ENCODE measurements at places on chromosomes 12 and 14.

GRCh38 chr12:57611108-57611826 lies at the start of gene ARHGEF25:
Gene ARHGEF25 (plus strand): TSS chr12:57611435. CDS start chr12:57611895, 460 bp downstream.
- peak; percentile 66 for DNase-seq

DNA sequence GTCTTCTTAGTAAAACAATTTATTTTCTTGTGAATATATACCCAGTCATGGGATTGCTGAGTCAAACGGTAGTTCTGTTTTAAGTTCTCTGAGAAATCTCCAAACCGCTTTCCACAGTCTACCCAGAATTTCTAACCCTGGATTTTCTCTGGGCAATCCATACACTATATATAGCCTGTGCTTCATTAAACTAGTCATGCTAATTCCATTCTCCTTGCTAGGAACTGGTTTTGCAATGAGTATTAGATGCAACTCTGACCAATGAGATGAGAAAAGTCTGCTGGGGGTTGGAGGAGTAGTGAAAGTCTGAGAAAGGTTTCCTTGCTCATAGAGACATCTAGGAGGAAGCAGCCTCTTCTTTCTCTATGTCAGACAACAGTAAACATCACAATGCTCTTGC lies 196.1 kb upstream of the CDKN3 start:
- DNase-seq, result peak; percentile 69

DNA sequence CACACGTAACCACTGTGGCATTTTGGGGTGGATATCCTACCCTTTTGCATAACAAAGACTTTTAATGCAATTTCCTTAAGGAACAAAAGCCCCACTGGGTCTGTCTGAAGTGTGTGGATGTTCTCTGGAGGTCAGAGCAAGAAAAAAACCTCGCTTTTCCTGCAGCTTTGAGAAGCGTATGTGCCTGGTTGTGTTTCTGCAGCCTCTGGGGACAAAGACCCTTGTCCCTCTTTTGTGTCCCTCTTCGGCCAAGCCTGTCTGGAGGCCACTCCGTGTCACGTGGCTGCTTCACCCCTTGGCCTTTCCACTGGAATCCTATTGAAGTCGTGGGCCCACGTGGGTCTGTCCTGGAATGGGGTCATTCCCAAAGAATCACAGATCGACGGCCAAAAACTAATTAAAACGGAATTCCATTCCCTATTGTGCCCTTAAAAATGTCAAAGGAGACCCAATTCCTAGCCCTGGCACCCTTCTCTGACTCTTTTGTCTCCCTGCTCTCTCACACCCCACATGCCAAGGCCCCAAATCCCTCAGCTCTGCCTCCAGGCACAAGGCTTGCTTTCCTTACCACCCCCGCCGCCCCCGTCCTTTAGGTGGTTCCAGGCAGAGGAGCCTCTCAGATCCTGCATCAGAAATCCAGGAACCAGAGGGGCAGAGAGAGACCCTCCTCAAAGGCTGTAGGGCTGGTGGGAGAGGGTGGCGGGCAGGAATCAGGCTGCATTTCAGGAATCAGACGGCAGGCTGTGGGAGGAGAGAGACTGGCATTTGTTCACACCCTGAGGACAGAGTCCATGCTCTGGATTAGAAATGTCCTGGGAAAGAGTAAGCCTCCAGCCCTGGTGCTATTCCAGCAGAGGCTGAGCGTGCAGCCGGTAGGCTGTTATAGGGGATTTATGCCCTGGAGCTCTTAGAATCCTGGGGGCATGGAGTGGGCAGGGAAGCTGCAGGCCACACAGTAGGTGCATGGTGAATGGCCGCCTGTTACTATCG lies 12.6 kb upstream of the CYP46A1 start:
- no peak for DNase-seq

GRCh38 chr14:92407410-92407809 lies 84.4 kb downstream of the SLC24A4 start:
- DNase-seq, result no peak

DNA sequence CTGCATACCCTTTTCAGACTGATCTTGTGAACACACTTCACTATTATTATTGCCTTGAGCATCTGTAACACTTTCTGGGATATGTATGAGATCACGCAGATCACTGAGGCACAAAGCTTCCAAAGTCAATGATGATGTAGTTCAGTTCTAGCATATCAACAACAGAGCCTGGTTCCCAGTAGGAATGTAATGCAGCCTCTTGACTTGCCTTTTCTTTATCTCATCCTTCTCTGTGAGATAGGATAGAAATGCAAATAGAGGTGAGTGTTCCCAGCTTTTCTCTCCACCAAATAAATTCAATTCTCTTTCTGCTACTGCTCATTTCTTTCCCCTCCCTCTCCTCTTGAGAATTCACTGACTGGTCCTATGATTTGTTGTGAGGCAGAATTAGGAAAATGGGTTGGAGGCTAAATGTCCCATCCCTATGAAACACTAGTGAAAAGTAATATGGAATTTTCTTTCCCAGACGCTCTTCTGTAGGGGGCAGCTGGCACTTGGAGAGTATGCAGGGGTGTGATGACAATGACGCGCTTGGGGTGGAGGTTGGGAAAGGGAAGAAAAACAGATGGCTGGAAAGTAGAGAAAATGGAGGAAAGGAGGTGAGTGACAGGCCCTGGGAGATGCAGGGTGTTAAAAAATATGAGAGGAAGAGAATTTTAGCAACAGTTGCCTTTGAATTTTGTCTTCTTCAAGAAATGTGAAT lies 96.0 kb upstream of the TMTC1 start:
- no peak for DNase-seq

DNA sequence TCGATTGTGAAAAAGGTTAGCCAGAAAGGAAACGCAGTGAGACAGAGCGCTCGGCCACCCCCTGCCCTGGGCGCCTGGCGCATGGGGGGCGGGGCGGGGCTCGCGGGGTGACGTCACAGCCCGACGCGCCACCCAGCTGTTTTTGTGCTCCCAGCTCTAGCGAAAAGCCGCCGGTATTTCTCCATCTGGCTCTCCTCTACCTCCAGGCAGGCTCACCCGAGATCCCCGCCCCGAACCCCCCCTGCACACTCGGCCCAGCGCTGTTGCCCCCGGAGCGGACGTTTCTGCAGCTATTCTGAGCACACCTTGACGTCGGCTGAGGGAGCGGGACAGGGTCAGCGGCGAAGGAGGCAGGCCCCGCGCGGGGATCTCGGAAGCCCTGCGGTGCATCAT lies at the start of gene GABARAPL1:
TSS of gene GABARAPL1 (plus strand) at position 139 of the 393 bp plus-strand sequence. CDS start at position 392, 253 bp downstream.
- DNase-seq, result peak; percentile 76

- no peak for DNase-seq
These were observed 365.7 kb downstream of the FLRT2 start for GRCh38 chr14:85895603-85896002.

- no peak for DNase-seq
These were observed 219.8 kb downstream of the SLC41A2 start for GRCh38 chr12:104738331-104738730.

DNA sequence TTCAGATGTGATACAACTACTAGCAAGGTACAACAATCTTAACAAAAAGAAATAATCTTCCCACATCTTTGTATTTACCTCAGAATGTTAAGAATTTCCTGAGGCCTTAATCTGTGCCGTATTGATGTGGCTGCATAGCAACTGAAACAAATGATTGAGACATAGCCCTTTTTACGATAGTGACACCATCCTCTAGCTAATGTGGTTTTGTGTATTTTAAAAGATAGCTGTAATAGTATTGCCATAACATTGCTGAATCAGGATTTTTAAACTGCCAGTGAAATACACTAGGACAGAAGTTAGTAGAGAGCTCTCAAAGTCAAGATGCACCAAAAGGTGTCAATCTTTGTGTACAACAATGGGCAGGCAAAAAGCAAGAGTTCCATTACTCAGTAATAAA lies 11.9 kb downstream of the NPAS3 start:
- DNase-seq, result no peak

DNA sequence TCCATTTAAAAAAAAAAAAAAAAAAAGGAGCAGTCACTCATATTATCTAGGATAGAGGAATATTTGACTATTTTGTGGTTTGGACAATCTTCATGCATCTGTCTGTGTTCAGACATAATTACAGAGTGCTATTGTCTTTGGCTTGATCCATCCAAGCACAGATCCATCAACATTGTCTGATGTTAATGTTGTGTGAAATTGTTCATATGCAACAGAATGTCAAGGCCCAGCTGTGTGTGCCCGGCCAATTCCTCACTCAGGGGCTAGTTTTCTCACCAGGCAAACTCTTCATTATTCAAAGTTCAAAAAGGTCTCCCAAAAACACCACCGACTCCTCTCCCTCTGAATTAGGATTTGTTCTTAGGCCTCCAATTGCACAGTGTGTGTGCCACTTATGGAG lies 324.9 kb upstream of the TMTC1 start:
- no peak for DNase-seq

DNA sequence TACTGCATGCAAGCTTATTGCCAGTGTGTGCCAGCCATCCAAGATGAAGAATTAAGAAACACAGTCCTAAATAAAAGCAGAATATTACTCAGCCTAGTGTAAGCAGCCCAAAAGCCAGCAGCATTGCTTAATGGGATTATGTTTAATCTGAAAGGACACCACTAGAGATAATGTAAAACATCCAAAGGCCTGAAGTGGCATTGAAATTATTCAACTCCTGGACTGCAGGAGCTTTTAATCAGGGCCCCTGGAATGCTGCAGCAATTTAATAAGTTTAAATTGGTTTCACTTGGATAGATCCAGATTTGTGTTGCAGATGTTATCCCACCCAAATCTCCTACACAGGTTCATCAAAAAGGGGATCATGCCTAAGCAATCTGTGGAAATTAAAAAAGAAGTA lies 193.0 kb downstream of the C12orf50 start:
- no peak for DNase-seq

GRCh38 chr12:130169256-130169655 lies 7.0 kb downstream of the FZD10 start:
- DNase-seq, result no peak

GRCh38 chr14:98144964-98145363 lies 1127.0 kb downstream of the BCL11B start:
- peak; percentile 79 for DNase-seq

DNA sequence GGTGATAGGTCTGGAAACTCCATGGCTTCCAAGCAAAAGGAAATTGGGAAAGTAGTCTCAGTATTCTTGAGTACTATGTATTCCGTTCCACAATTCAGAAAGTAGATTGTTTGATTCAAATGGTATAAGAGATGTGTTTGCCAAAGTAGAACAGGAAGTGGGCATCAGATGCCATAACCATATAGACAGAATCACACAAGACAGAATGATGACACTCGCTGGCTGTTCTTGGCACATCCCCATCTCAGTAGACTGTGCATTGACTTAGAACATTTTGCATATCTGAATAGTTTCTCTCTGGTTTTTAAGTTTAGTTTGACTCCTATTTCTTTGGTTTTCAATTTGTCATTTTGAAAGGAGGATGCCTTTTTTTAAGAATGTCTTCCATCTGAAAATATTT lies 221.1 kb upstream of the RGS6 start:
- peak; percentile 54 for DNase-seq

DNA sequence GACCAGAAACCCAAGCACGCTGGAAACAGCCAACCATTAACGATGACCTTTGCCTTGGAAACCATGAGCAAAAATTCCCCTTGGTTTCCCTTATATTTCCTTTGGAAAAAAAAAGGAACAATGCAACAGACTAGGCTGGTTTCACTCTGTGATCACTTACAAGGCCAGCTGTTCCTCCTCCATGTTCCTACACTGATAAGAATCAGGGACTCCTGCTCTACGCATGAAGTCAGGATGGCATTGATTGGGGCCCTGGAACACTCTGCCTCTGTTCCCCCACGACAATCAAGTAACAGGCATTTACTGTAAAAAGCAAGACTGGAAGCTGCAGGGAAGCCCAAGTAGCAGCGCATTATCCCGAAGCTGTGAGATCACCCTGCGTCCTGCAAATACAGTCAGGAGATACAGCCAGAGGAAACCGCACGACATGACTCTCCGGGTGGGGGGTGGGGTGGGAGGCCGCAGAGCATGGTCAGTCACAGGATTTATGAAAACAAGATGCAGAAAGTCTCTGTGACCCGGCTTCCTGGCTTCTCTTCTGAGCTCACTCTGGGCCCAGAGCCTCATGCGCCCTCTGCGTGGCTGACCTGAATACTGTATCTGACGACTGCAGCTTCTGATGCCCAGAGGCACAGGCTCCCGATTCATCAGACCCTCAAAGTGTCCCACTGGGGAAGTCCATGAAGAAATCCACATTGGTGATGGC lies 31.1 kb downstream of the SSH1 start:
- peak; percentile 97 for DNase-seq

DNA sequence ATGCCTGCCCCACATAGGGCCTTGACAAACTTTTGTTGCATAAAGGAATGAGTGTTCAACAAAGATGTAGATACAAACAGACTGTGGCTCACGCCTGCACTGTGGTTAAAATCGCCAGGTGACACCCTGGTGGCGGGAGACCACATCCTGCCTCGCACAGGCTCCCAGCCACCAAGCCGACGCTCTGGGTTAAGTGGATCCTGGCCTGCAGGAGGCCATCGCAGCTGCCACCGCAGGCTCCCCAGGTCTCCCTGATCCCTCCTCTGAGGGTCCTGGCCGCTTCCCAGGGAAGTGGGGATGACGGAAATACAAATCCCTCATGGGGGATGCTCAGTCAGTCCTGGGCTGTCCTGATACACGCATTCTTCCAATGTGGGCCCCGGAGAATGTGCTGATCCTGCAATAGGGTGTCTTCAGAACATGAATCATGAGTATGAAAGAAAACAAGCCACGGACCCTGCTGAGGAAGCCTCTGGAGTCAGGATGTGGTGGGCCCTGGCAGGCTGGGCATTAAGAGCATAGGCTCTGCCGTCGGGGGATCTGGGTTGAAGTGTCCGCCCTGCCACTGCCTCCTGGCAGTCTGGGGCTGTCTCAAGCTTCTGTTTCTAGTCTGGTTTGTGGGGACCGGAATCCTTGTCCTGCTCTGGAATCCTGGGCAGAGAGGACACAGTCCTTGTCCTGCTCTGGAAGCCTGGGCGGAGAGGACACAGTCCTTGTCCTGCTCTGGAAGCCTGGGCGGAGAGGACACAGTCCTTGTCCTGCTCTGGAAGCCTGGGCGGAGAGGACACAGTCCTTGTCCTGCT lies 53.5 kb upstream of the BEGAIN start:
- DNase-seq, result peak; percentile 91

GRCh38 chr14:71063351-71063750 lies 156.1 kb downstream of the PCNX1 start:
- DNase-seq, result no peak

DNA sequence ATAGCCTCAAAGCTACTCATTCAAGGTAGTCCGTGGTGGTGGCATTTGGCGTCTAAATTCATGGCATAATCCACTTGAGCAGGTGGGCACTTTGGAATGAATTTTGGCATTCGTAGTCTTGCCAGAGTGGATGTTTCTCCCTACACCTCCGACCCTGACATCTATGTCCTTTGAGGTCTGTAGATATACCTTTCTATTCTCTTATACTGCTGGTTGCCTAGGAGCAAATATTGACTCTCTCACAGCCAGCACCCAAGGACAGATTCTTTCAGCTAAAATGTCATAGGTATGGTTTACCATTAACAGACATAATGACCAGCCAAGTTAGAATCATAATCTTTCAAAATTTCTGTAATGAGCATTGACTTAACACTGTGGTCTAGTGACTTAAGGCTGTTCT lies 47.4 kb upstream of the FLRT2 start:
- no peak for DNase-seq

GRCh38 chr12:52918351-52918750 lies 13.5 kb upstream of the KRT8 start:
- no peak for DNase-seq
